ENCODE measurements at places on chromosomes 4 and X.

DNA sequence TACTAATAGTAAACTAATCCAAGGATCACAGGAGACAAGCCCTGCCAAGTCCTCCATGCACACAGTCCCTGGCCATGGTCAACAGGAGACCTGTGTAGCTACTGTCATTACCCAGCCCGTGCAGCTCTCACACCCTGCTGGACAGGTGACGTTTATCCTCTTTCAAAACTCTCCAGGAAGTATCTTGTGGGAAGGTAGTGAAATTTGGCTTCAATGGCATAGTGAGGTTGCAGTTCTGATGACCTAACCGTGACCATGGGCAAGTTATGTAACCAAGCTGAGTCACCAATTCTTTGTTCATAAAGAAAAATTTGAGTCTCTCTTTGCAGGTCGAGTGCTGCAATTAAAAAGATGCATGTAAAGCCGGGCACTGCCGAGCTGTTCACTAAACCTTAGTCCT lies 11.3 kb upstream of the SLC2A9 start:
- DNase-seq: peak; percentile 79

DNA sequence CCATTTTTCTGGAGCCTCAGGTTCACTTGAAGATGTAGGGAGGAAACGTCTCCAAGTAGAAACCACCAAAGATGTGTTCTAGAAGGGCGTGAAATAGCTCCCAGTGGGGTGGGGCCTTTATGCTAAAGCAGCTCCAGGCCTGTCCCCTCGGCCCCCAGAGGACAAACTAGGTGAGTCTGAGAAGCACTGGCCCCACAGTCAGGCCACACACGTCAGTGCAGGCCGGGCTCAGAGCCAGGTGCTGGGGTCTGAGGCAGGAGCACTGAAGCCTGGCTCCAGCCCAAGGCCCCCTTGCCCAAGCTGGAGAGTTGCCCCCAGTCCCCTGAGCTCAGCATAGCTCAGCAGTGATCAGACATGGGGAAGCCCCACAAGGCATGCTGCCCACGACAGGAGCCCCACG lies 95.4 kb upstream of the PSAPL1 start:
- DNase-seq: no peak

DNA sequence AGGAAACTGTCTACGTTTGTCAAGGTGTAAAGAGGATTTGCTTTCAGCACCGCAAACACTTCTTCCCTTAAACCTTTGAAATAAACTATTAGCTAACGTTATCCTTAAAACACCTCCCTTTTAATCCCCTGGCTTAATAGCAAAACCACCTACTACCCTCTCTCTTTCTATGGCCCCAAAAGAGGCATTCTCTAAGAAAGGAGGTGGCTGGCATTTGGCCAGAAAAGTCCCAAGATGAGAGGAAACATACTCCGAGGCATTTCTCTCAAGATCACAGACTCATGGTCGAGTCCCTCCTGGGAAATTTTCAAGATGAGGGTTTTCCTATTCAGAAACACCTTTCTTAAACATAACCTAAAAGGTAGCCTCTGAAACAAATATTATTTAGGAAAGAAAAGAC lies 60.6 kb upstream of the VCX3B start:
- no peak for DNase-seq

DNA sequence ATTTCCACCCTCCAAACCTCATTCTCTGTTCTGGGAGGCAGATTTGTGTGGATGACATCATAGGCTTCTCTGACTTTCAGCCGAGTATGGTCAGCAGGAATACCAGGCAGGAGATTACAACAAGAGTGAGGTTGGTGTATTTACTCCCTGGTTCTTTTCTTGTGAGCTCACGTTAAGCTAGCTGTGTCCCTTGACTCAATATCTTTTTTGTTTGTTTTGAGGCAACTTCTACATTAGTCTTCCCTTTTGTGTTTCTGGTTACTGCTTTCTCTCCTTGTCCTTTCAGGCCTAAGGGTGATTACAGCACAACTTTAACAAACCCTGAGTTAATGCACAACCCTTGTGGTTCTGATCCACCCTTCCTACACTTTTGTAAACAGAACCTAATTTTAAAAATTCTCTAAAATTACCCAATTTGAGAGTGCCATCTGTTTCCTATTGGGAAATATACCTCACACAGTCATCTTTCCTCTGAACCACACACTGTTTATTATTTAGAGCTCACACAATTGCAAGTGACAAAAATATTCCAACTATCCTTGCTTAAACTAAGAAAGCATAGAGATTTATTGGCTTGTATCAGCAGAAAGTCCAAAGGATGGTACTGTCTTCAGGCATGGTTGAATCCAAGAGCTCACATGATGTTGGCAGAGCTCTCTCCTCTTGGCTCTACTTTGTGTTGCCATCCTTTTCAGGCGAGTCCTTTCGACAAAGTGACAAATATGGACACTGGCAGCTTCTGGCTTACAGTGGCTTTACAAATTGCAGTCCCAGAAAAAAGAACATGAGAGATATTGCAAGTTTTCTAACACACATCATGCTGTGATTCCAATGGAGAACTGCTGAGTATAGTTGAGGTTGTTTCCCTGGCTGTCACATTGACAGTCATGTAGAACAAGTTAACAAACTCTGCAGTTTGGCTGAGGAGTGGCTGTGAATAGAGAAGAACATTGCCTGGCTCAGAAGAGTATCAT lies 150.5 kb upstream of the DDIT4L start:
- DNase-seq: peak; percentile 66

DNA sequence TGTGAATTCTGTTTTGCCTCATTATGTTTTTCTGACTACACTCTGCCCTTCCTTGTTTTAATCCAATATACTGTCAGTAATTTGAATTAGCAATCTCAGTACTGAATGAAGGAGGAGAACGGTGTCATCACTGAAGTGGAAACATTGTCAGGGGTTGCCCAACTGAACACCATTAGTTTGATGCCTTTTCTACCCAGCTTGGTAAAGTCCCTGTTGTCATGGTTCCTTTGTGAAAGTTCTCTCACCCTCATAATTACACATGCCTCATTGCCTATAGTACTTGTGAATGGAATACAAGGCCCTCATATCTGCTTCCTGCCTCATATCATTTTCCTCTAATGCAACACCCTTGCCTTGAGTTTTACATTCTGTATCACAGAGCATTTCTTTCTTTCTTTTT lies 76.9 kb downstream of the RRAGB start:
- no peak for DNase-seq

DNA sequence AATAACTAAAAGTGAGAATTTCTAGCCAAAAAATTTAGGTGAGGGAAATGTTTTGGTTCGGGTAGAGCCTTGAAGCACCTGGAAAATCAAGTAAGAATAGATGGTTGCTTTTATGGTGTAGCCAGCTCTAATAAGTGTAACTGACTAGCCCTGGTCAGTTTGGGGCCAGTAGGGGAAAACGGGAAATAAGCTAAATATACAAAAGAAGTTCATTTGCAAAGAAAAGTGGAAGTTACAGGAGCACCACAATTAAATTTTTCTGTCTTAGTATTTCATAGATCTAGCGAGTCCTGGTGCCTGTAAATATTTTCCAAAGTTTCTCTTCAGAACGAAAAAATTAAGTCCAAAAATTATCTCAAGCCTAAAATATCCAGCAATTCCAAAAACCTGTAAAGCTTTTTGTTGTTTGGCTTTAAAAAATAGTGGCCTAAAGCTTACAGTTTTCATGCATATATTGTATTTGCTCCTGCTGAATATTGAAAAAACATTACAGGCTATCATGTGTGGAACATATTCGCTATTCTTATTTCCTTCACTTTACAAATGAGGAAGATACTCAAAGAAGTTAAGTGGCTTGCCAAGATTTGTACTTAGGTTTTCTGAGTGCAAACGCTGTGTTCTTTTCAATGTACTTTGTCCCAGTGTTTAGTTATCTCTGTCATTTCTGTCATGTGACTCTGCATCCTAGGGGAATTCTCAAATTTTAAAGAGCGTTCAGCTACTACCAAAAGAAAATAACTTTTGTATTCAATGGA lies 7.3 kb upstream of the PTPN13 start:
- DNase-seq: no peak

DNA sequence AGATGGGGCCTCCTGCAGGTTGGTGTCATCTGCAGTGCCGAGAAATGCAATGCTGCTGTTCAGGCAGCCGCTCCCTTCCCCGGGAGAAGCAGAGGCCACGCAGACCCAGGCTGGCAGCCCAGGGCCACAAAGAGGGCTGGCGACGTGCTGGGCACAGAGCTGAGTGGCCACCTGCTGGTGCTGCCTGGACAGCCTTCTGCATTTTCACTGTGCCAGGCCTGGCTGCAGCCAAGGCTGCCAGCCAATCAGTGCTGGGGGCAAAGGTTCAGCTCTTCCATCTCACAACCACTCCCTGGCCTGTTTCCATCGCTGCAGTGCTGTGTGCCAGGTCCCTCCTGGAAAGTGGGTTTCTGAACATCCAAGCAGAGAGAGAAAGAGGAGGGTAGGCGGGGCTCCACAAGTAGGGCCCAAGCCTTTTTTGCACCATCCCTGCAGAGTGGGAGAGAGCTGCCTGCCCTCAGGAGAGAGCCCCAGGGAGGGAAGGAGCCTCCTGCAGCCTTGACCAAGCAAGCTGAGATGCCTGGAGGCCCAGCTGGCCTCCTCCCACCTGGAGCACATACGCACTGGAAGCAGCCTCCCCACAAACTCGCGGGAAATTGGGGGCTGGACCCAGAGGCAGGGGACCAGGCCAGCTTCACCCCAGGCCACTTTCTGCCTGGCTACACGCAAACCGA lies 20.1 kb downstream of the ADRA2C start:
- no peak for DNase-seq

DNA sequence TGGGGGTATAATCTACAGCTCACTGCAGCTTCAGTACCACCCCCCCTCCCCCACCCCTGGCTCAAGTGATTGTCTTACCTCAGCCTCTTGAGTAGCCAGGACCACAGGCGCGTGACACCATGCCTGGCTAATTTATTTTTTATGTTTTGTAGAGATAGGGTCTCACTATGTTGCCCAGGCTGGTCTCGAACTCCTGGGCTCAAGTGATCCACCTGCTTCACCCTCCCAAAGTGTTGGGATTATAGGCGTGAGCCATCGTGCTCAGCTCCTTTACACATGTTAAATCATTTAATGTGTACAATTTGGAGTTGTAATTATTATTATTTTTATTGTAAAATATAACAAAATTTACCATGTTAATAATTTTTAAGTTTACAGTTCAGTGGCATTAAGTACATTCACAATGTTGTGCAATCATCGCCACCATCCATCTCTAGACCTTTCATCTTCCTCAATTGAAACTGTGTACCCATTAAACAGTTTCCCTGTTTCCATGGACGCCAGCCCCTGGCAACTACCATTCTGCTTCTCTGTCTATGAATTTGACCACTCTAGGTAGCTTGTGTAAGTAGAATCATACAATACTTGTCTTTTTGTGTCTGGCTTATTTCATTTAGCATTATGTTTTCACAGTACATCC lies 6.1 kb downstream of the SLAIN2 start:
- DNase-seq: no peak

DNA sequence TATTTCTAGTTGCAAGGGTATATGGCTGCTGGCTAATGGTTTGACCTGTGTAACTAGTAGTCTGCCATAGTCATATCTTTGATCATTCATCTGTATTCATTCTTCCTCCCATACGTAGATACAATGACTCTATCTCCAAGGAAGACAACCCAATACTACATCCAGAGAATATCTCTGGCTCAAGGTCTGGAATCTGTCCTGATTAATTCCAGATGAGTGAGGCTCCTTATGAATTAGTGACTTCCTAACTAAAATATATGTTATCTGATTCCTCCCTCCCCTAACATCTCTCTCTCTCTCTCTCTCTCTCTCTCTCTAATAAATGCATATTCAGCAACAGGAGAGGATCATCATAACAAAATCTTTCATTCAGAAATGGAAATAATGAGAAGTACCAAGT lies 641.5 kb downstream of the FAT4 start:
- DNase-seq: no peak

DNA sequence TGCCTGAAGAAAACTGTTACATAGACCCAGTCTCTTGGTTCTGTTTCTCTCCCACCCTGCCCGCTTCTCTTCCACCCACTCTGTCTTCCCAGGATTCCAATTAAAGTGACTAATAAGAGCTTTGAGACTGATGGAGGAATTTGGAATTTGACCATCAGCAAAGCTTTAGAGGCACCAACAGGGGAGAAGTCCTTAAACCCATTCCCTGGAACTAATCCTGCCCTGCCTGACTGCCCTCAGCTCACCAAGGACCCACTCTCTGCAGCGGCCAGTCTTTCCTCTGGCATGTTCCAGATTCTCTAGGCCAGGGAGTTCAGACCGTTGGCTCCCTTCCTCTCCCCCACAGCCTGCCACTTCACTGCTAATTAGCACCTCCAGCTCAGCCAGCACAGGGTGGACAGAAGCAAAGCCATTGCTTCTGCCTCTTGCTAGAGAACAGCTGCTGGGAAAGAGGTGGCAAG lies 23.9 kb downstream of the SCD5 start:
- DNase-seq: peak; percentile 12

GRCh38 chr4:151004222-151004621 lies 10.9 kb downstream of the LRBA start:
- DNase-seq: peak; percentile 69

GRCh38 chr4:10891866-10892265 lies 207.3 kb upstream of the CLNK start:
- DNase-seq: no peak

GRCh38 chr4:182042945-182043344 lies 200.3 kb upstream of the TENM3 start:
- no peak for DNase-seq

GRCh38 chr4:143381189-143382118 lies 44.8 kb downstream of the GAB1 start:
- peak; percentile 92 for DNase-seq

- DNase-seq: no peak
Observed at GRCh38 chrX:56397636-56398035, 165.5 kb downstream of the KLF8 start.
